ENCODE measurements at places on chromosomes 1 and 21.

- DNase-seq = no peak
These were observed 124.2 kb upstream of the B3GALT2 start for GRCh38 chr1:193310564-193310963.

- DNase-seq = no peak
These were observed 8.5 kb downstream of the EDN2 start for GRCh38 chr1:41475859-41476567.

DNA sequence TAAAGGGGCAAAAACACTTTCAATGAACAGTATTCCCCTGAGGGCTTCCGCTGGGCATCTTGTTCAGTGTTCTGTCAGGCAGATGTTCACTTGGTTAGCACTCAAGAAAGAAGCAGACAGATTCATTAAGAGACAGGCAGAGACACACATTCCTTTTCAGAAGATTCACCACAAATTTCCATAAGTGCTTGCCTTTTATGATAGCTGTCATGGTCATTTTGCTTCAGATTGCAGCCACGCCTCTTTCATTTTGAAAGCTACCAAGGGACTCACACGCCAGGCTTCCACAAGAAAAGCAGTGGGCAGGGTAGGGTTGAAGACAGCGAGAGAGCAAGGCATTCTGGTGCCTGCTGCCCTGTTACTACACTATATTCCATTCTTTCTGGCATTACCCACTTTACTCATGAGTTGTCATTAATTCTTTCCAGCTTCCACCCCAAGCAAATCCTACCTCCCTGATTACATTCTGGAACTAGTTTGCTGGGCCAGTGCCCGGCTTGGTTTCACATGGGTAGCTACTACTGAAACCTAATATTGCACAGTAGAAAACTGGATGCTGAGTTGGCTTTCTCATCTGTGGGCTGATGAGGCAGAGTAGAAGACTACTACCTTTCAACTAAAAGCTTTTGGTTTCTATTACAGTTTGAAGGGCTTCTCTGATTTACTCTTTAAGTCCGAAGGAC is 91.2 kb upstream of the COL24A1 start:
- no peak for DNase-seq

DNA sequence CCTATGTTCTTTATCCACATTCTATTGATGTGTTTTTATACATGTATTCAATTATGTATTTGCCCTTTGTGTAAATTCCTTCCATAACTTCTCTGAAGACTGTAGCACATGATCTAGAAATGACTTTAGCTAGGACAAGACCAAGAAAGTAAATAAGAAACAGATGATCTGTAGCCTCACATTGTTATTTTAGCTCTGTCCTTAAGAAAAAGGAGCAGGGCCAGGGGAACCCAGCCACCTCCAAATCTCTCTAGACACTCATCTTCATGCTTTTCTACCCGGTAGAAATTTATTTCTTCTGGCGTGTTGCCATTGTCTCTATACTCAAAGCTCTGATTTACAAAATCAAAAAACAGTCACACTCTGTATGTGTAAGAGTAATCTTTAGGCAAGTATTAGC is 27.1 kb downstream of the CDC7 start:
- DNase-seq = no peak

DNA sequence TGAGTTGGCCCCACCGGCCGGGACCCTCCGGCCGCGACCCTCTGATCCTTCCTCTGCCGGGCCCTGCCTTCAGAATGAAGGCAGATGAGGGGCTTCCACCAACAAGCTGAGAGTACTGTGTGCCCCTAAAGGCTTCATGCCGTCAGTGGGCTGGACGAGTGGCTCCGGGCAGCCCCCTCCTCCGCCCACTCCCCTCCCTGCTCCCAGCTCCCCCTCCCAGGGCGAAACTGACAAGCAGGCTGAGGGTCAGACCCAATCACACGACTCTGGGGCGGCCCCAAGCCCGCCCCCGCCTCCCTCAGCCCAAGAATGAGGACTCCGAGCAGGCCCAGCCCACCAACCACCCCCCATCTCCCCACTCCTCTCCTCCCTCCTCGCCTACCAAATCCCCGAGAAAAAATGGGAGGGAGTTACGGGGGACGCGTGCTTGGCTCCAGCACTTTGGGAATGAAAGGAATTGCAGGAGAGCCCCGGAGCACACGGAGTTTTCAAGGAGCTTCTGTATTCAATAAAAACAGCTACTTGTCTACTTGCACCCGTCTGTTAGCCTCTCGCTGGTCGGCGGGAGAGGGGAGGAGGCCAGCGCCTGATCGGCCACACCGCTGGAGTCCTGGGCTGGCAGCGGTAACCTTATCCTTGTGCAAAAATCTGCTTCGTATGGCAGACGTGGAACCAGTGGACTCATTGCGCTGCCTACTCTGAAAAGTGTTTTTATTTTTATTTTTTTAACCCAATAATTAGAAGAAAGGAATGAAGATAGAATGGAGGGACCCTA is at the start of gene COL11A1:
Gene COL11A1 (minus strand): TSS at position 147 of the 775 bp plus-strand sequence. CDS start 344 bp downstream, outside the sequence.
- DNase-seq = no peak
